ENCODE measurements at places on chromosomes 13 and 19.

- no peak for DNase-seq
Observed at GRCh38 chr13:106172176-106172905, 363.1 kb downstream of the EFNB2 start.

DNA sequence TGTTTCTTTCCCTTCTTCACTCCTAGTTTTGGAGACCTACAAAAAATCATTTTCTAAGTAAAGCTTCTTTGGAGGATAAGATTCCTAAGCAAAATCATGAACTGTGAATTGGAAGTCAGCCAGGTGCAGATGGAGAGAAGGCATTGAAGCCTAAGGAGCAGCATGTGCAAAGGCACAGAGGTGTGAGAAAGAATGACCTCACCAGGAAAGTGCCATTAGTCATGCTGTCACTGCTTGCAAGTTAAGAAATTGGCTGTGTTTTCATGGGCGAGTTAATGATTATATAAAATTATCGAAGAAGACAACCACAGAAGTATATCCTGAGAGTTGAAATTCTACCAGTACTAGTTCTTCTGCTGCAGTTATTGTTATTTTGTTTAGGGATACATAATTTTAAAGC lies 80.3 kb upstream of the KLHL1 start:
- DNase-seq, result no peak

DNA sequence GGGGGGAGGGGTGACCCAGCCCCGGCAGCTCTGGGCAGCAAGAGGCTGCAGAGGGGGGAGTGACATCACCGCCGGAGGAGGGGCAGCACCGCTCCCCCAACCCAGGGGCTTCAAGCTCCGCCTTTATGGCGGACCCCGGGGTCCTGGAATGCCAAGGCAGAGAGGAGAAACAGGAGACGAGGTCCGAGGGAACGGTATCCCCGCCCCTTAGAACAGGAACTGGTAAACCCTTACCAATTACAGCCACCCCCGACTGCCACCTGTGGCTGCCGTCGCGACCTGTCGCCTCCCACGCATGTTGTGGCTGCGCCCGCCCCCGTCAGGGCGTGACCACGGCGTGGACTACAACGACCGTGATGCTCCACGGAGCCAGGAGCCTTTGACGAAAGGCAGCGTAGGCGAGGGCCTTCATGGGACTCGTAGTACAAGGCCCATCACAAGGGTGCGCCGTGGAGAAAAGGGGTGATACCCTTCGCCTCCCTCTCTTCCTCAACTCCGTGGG lies 4.1 kb upstream of the KCNC3 start:
- peak; percentile 97 for DNase-seq

DNA sequence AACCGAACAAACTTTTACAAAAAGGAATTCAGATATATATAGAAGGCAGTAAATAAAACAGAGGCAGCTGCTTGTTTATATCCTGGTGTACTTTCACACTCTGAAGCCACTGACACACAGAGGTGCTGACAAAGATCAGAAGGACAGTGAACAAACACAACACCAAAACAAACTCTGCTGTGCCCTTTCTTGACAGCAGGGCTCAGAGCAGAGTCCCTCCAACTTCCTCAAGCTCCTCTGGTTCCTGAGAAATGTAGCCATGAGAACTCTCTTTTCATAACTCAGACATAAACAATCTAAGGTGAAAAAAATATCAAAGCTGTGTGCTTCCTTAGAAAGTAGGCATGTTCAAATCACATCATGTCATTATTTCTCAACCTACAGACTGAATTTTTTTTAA lies 1052.8 kb upstream of the SPRY2 start:
- DNase-seq, result no peak

GRCh38 chr13:59677966-59678814 lies 485.5 kb downstream of the DIAPH3 start:
- no peak for DNase-seq

- no peak for DNase-seq
Observed at GRCh38 chr19:34493649-34494044, 12.1 kb downstream of the WTIP start.

GRCh38 chr19:7000816-7001215 lies 20.4 kb downstream of the MBD3L2B start:
- DNase-seq, result no peak

DNA sequence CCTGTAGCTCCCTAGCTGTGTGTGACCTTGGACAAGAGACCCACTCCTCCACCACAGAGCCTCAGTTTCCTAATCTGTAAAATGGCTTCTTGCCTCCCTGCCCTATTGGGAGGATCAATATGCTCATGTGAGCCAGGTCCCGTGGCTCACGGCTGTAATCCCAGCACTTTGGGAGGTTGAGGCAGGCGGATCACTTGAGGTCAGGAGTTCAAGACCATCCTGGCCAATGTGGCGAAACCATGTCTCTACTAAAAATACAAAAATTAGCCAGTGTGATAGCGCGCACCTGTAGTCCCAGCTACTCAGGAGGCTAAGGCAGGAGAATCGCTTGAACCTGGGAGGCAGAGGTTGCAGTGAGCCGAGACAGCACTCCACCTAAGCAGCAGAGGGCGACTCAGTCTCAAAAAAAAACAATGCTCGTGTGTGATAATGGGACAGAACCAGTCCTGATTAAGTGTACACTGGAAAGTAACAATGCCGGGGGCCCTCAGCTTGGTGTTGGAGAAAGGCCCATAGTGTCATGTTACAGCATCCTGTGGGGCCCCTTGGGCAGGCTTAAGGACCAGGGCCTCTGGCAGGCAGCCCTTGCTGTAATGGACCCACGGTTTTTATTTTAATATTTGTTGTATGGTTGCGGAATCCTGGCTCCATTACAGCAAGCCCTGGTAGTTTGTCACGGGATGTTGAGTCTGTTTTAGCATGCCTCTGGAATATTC lies 6.8 kb downstream of the RPS11 start:
- peak; percentile 66 for DNase-seq

DNA sequence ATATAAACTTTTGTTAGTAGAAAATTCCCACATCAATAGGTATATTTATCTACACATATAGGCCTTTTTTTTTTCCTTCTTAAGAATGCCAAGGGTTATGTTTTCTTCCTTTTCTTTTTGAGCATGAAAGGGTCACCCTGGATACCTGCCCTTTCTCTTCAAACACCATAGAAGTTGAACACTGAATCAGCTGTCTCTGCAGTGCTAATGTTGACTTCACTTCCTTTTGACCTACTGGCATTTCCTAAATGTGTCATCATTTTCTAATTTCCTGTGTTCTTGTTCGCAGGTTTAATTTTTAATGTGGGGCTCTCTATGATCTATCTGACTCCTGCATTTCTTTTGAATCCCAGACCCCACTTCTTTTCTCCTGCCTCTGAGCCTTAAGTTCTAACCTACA lies 532.0 kb downstream of the GPC6 start:
- no peak for DNase-seq

Measured in activated CD8-positive, alpha-beta memory T cell treated with anti-CD3 and anti-CD28 coated beads, Interleukin-2, amount 10 ng/mL, durations not matched to agents 7 days and 5 days (primary cell).